ENCODE measurements at places on chromosomes 3 and 15.

GRCh38 chr3:157065201-157065600 lies 94.7 kb downstream of the CCNL1 start:
- no peak for DNase-seq
- no peak overlapping the region for H3K4me3 ChIP-seq
- peaks cover 10% of the 10 kb centered on the region for H3K4me1 ChIP-seq
- peaks cover 1% of the 10 kb centered on the region for H3K27me3 ChIP-seq

GRCh38 chr15:35784745-35785144 lies 238.8 kb upstream of the DPH6 start:
- H3K4me1 ChIP-seq = no peaks in the 10 kb centered on the region
- DNase-seq = no peak
- no peaks in the 10 kb centered on the region for H3K36me3 ChIP-seq
- H3K27me3 ChIP-seq = no peaks in the 10 kb centered on the region
- H3K27ac ChIP-seq = no peak overlapping the region
- no peak overlapping the region for H3K4me3 ChIP-seq

GRCh38 chr15:54843006-54843405 lies 353.7 kb downstream of the RSL24D1 start:
- no peaks in the 10 kb centered on the region for H3K36me3 ChIP-seq
- no peak for DNase-seq
- no peak overlapping the region for H3K4me3 ChIP-seq
- no peaks in the 10 kb centered on the region for H3K27me3 ChIP-seq
- H3K27ac ChIP-seq = no peak overlapping the region

- no peak overlapping the region for H3K27ac ChIP-seq
- no peaks in the 10 kb centered on the region for H3K27me3 ChIP-seq
- H3K4me3 ChIP-seq = no peak overlapping the region
Measured at GRCh38 chr3:61177450-61177849, 73.8 kb downstream of the FHIT start.

DNA sequence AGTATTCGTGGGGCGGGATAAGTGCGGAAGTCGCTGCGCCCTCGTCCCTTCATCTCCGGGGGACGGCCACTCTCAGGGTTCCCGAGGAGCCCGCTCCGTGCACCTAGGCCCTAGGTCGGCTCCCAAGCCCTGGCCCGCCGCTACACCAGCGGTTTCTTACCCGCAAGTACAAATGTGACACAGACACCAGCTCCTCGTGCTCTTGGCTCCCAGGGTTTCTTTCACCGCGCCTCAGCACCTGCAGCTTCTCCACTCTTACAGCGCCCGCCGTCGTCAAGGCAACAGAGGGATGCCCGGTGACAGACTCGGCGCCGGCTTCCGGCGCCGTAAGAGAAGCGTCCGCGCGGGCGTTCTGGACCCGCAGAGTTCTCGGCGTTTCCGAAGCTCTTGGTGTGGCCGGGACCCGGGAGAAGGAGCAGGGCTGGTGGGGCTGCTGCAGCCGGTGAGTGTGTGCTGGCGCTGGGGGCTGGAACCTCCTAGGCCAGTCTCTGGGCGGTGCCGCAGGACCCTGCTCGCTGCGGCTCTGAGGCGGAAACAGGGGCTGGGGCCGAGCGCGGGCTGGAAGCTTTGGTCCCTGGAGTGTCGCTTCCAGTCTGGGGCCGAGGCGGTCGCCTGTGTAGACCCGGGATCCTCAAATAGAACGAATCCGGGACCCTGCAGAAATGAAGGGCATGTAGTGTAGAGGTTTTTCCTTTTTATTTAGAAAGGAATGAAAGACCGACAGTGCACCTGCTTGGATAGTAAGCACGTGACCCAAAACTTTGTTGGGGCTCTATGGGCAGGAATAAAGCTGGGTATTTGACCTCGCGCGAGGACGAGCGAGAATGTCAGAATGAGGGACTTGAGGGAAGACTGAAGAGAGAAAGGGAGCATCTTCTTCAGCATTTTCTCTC lies 155.4 kb upstream of the GOLGA6L4 start:
- no peaks in the 10 kb centered on the region for H3K36me3 ChIP-seq
- peak; percentile 52 for DNase-seq
- peaks cover 13% of the 10 kb centered on the region for H3K4me1 ChIP-seq
- H3K27me3 ChIP-seq = peaks cover 68% of the 10 kb centered on the region

GRCh38 chr15:99613481-99613880 lies 47.7 kb downstream of the MEF2A start:
- no peaks in the 10 kb centered on the region for H3K27me3 ChIP-seq
- DNase-seq = no peak
- H3K4me1 ChIP-seq = peaks cover 60% of the 10 kb centered on the region

DNA sequence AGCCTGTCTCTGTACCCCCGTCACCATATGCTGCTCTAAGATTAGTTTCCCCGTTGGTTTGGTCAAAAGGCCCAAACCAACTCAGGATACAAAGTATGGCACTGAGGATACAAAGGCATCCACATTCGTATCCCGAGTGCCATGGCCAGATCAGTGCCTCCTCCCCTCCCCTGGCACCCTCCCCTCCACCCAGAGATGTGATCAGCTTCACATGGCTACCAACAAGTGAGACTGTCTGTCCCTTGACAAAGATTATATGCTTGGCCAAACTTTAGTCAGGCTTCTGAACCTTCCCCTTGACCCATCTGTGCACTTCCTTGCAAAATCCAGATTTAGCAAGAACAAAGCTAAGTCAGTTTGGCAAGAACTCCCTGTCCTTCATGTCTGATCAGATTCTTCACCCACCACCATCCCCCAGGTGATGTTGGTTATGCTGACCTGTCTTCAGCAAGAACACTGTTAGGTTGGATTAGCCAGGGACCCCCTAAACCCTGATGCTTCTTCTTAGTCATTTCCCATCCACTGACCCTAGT lies 61.7 kb downstream of the KLF15 start:
- H3K36me3 ChIP-seq = no peaks in the 10 kb centered on the region
- no peak overlapping the region for H3K27ac ChIP-seq
- DNase-seq = no peak
- H3K4me3 ChIP-seq = no peak overlapping the region
- H3K27me3 ChIP-seq = peaks cover 12% of the 10 kb centered on the region
- H3K4me1 ChIP-seq = no peaks in the 10 kb centered on the region

DNA sequence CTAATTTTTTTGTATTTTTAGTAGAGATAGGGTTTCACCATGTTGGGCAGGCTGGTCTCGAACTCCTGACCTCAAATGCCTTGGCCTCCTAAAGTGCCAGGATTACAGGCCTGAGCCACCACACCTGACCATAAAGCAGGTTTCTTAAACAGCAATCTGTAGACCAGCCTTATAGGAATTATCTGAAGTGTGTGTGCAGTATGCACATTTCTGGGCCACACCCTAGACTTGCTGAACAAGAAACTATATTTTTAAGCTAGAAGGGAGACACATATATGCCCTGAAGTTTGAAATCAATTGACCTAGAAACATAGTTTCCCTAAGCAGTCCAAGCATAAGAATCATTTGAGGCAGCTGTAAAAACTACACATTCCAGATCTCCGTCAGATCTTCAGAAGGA lies 805.7 kb downstream of the TUSC7 start:
- H3K4me3 ChIP-seq = no peak overlapping the region
- DNase-seq = no peak
- no peaks in the 10 kb centered on the region for H3K4me1 ChIP-seq
- H3K27ac ChIP-seq = no peak overlapping the region

- H3K4me3 ChIP-seq = no peak overlapping the region
- H3K4me1 ChIP-seq = no peaks in the 10 kb centered on the region
- H3K36me3 ChIP-seq = no peaks in the 10 kb centered on the region
- no peak for DNase-seq
- no peak overlapping the region for H3K27ac ChIP-seq
- no peaks in the 10 kb centered on the region for H3K27me3 ChIP-seq
Measured at GRCh38 chr15:94008104-94009074, 223.0 kb upstream of the MCTP2 start.

DNA sequence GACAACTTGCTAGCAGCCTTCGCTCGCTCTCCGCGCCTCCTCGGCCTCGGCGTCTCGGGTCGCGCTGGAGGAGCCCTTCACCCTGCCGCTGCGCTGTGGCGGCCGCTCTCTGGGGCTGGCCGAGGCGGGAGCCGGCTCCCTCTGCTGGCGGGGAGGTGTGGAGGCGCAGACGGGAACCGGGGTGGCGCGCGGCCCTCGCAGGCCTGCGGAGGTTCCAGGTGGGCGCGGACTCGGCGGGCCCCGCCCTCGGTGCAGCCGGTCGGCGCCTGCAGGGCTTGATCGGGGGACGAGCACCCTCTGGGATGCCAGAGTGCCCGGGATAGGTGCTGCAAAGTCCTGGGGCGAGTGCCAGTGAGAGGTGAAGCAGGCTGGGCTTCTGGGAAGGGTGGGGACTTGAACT lies 989.9 kb downstream of the ROBO2 start:
- DNase-seq = no peak
- H3K36me3 ChIP-seq = no peaks in the 10 kb centered on the region
- no peaks in the 10 kb centered on the region for H3K4me1 ChIP-seq
- no peak overlapping the region for H3K27ac ChIP-seq
- H3K4me3 ChIP-seq = no peak overlapping the region

DNA sequence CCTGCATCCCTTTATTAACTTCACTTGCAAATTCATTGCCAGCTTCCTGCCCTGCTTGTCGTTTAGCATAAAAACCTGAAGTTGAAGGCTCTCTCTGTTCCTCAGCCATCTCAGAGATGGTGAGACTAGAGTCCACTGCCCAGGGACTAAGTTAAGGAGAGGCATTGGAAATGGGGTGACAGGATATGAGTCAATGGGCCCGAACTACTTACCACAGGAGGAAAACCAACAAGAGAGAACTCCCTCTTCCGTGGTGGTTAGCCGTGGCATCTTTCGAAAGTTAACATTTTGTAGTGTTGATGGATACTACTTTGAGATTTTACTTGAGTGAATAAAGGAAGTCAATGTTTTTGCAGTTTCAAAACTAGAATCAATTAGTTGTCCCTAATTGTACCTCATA lies 65.3 kb downstream of the LRTM1 start:
- DNase-seq = no peak
- no peaks in the 10 kb centered on the region for H3K4me1 ChIP-seq
- H3K27me3 ChIP-seq = no peaks in the 10 kb centered on the region
- no peak overlapping the region for H3K4me3 ChIP-seq
- H3K36me3 ChIP-seq = no peaks in the 10 kb centered on the region

- H3K27ac ChIP-seq = no peak overlapping the region
- H3K27me3 ChIP-seq = peaks cover 2% of the 10 kb centered on the region
- H3K4me1 ChIP-seq = peaks cover 49% of the 10 kb centered on the region
- H3K4me3 ChIP-seq = peak overlapping the region; percentile 19
Measured at GRCh38 chr15:100330221-100330620, 11.6 kb downstream of the ADAMTS17 start.

DNA sequence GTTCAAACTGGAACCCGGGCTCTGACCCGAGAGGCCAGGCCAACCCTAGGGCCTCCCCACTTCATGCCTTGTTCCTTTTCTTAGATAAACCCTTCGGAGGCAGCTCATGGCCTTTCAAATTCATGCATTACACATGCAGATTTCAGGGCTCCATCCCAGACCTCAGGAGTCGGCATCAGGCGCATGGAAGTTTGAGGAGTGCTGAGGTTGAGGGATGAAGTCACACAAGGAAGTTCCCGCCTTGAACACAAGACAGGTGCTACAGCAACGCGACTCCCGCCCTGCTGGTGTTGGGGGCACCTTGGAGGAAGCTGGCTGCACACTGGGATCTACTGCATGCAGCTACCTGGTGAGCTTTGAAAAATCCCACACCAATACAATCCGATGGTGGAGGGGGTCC lies 245.2 kb upstream of the LYSMD4 start:
- no peaks in the 10 kb centered on the region for H3K4me1 ChIP-seq
- DNase-seq = no peak
- no peaks in the 10 kb centered on the region for H3K36me3 ChIP-seq
- no peak overlapping the region for H3K27ac ChIP-seq

- H3K27me3 ChIP-seq = no peaks in the 10 kb centered on the region
- H3K4me1 ChIP-seq = peaks cover 55% of the 10 kb centered on the region
Measured at GRCh38 chr15:41940441-41940857, 31.9 kb downstream of the EHD4 start.

- no peak overlapping the region for H3K27ac ChIP-seq
- DNase-seq = no peak
- H3K27me3 ChIP-seq = no peaks in the 10 kb centered on the region
- H3K4me3 ChIP-seq = no peak overlapping the region
- H3K4me1 ChIP-seq = no peaks in the 10 kb centered on the region
Measured at GRCh38 chr15:35309886-35310285, 224.8 kb upstream of the NANOGP8 start.

- H3K36me3 ChIP-seq = no peaks in the 10 kb centered on the region
- H3K4me3 ChIP-seq = no peak overlapping the region
- peaks cover 15% of the 10 kb centered on the region for H3K27me3 ChIP-seq
- DNase-seq = no peak
- H3K4me1 ChIP-seq = no peaks in the 10 kb centered on the region
Measured at GRCh38 chr3:116445990-116446389, 703 bp upstream of the LSAMP start.

DNA sequence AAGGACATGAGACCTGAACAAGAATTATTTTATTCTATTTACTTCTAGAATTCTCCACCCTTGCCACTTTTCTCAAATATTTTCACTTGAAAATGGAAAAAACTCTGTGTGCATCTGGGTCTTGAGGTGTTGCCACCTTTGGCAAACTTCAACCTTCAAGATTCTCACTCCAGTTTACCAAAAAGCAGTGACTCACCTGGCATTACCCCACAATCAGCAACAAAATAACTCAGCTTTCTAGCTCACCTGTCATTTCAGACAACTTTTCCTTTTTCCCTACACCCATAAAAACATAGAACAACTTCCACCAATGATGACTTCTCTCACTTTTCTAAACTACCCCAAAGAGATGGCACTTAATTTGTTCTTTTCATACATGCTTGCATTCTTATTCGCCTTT lies 115.8 kb downstream of the DUT start:
- H3K27ac ChIP-seq = no peak overlapping the region
- H3K4me3 ChIP-seq = no peak overlapping the region
- H3K27me3 ChIP-seq = no peaks in the 10 kb centered on the region
- H3K36me3 ChIP-seq = no peaks in the 10 kb centered on the region
- no peak for DNase-seq

DNA sequence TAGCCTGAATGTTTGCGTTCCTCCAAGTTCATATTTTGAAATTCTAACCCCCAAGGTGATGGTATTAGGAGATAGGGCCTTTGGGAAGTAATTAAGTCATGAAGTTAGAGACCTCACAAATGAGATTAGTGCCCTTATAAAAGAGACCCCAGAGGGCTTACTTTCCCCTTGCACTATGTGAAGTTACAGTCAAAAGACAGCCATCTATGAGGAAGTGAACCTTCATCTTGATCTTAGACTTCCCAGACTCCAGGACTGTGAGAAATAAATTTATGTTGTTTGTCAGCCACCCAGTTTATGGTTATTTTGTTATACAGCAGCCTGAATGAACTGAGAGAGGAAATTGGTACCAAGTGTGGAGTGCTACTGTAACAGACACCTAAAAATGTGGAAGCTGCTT lies 74.4 kb downstream of the DAPK2 start:
- peak overlapping the region; percentile 92 for H3K27ac ChIP-seq
- DNase-seq = no peak
- peaks cover 45% of the 10 kb centered on the region for H3K4me1 ChIP-seq
- H3K4me3 ChIP-seq = no peak overlapping the region

DNA sequence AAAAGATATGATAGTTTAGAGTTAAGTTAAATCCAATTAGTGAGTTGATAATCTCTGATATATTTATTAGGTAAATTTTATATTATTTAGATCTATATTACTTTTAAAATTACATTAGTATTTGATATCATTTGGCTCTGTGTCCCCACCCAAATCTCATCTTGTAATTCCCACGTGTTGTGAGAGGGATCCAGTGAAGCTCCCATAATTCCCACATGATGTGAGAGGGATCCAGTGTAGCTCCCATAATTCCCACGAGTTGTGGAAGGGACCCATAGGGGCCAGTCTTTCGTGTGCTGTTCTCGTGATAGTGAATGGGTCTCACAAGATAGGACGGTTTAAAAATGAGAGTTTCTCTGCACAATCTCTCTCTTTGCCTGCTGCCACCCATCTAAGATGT lies 1183.6 kb downstream of the NSUN3 start:
- no peak for DNase-seq
- H3K27ac ChIP-seq = no peak overlapping the region
- H3K4me3 ChIP-seq = no peak overlapping the region
- no peaks in the 10 kb centered on the region for H3K27me3 ChIP-seq
